Activated T-helper 1 cell treated with anti-CD3 and anti-CD28 coated beads, Interleukin-12 subunit alpha, Interleukin-12 subunit beta, Interleukin-2, Interleukin-4 antibody, amounts not matched to agents 30 ng/mL and 10 ng/mL and 1 ng/mL, durations not matched to agents 14 hours and 24 hours and 36 hours (primary cell): ENCODE measurements at places on chromosomes 11 and 22. TPM values are rescaled to one million over a fixed set of nuclear protein-coding genes. Genes with fewer than 3 reads are reported as not detected.

- no peak overlapping the region for H3K4me3 ChIP-seq
- H3K36me3 ChIP-seq: no peaks in the 10 kb centered on the region
- H3K4me1 ChIP-seq: no peaks in the 10 kb centered on the region
- DNase-seq: no peak
Observed at GRCh38 chr11:96748639-96749370, 359.0 kb downstream of the JRKL start.

DNA sequence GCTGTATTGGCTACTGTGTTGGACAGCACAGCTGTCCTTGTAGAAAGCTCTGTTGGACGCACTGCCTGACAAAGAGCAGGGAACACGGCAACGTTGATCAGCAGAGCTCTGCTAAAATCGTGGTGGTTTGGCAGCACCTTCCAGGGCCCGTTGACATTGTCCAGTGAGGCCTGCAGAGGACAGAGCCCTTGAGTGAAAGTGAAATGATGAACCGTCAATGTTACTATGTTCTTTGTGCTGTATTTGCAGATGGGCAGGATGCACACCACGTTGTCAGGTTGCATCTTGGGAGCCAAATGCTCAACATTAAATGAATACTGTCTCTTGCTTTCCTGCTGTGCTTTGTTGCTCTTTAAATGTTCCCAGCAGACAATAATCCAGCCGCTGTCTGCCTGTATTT is 69.7 kb downstream of the NELL1 start:
- no peaks in the 10 kb centered on the region for H3K4me1 ChIP-seq
- H3K27me3 ChIP-seq: no peaks in the 10 kb centered on the region
- H3K4me3 ChIP-seq: no peak overlapping the region
- H3K27ac ChIP-seq: no peak overlapping the region
- DNase-seq: no peak

- no peak overlapping the region for H3K4me3 ChIP-seq
- H3K4me1 ChIP-seq: no peaks in the 10 kb centered on the region
- no peaks in the 10 kb centered on the region for H3K27me3 ChIP-seq
- no peak overlapping the region for H3K27ac ChIP-seq
- no peak for DNase-seq
Observed at GRCh38 chr11:106381895-106382294, 304.4 kb downstream of the AASDHPPT start.

Gene TTC38
- 23.0 and 30.2 TPM in 2 replicates for total RNA-seq

Gene APOA1
- 0.22 TPM in 1 of 2 replicates, not detected in the other for total RNA-seq

Gene TOMM22
- total RNA-seq: 153 and 156 TPM in 2 replicates

Gene GTF2H1
- 52.2 and 56.9 TPM in 2 replicates for total RNA-seq
